ENCODE measurements at places on chromosomes 5 and 9.

DNA sequence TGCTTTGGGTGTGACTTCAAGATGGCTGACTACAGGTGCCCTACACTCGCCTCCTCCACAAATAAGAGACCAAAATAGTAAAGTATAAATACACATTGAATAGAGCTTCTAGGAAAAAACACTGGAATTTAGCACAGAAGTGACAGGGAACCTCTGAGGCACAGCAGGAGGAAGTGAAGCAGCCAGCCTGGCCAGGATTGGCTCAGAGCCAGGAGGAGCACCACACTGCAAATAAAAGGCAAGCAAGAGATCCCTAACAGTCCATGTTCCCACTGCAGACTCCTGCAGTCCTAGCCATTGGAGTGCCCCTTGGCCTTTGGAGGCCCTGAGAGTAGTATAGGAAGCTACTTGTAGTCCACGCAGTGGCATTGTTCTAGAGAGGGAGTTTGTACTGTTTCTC lies 186.7 kb upstream of the TLX3 start:
- DNase-seq, result no peak

DNA sequence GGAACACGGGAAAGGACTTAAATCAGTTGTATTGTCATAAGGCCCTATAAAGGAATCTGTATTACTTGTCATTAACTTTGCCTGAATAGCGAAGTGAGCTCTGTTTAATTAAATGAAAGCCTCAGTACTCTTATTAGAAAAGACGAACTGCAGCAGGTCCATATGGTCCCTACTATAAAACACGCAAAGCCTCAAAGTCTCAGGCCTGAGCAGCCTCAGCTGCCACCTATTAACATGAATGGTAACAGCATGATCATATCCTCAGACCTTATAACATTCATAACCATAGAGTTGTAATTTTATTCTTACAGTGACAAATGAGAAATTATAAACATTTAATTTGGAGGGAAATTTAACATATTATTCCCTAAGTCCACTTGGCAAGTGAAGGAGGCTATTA lies 1113.7 kb upstream of the WWC1 start:
- DNase-seq, result no peak

GRCh38 chr5:59036274-59036961 lies 453.5 kb downstream of the RAB3C start:
- DNase-seq, result no peak

- no peak for DNase-seq
Measured at GRCh38 chr9:4059437-4059836, 240.4 kb downstream of the GLIS3 start.

- DNase-seq, result peak; percentile 85
Measured at GRCh38 chr9:108885643-108886348, 23.7 kb downstream of the ACTL7A start.

DNA sequence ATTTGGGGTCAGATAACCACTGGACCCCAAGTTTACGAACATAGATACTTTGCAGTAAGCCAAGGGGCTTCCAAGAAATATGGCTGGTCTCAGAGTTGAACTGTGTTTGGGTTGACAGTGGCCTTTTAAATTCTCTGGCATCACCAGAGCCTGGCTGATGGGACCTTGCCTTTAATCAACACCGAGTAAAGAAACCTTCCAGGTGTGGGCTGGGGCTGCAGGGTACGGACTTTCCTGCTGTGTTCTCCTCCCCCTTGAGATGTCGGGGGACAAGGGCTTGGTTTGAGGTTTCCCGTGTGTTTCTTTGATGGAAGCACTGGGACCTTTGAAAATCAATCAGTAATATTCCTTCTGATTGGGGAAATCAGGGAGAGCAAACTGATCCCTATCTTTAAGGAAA lies 140.1 kb downstream of the MTX3 start:
- no peak for DNase-seq

GRCh38 chr9:94139672-94140417 lies 55.6 kb downstream of the PTPDC1 start:
- DNase-seq, result no peak

DNA sequence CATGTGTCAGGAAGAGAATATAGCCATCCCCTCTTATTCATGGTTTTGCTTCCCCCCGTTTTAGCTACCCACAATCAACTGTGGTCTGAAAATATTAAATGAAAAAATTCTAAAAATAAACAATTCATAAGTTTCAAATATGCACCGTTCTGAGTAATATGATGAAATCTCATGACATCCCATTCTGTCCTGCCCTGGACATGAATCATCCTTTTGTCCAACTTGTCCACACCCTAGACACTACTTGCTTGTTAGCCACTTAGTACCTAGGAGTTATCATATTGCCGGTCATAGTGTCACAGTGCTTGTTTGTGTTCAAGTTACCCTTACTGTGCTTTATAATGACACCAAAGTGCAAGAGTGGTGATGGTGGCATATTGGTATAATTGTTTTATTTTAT lies 113.5 kb downstream of the CAAP1 start:
- DNase-seq, result peak; percentile 2

- DNase-seq, result no peak
Measured at GRCh38 chr5:126847826-126848251, 70.9 kb downstream of the LMNB1 start.

- no peak for DNase-seq
Measured at GRCh38 chr5:104080646-104081175, 518.1 kb upstream of the NUDT12 start.

- DNase-seq, result no peak
Measured at GRCh38 chr9:81592887-81593266, 96.5 kb downstream of the TLE1 start.

GRCh38 chr9:136587145-136587943 lies 41.5 kb upstream of the NOTCH1 start:
- no peak for DNase-seq

- no peak for DNase-seq
Measured at GRCh38 chr9:75713335-75713734, 177.1 kb upstream of the PCSK5 start.

- no peak for DNase-seq
Measured at GRCh38 chr9:76032038-76032796, 141.7 kb downstream of the PCSK5 start.

DNA sequence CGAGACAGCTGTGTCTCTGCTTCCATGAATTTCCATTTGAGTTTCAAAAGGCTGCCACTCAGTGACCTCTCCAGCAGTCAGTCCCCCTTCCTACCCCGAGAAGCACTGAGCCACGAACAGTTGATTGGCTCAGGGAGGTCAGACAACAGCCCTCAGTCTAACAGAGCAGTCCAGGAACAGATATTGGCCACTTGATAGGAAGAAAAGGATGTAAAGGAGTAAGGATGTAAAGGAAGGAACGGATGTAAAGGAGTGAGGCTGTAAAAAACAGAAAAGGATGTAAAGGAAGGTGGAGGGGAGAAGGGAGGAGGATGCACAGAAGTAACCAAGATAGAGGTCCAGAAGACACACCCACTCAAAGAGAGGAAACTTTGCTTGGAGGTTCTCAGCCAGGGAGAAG lies 3.2 kb upstream of the NR4A3 start:
- no peak for DNase-seq

- DNase-seq, result no peak
Measured at GRCh38 chr9:95809686-95810085, 65.8 kb upstream of the ERCC6L2 start.

- DNase-seq, result peak; percentile 80
Measured at GRCh38 chr5:56950626-56951125, 1.2 kb downstream of the MIER3 start.

DNA sequence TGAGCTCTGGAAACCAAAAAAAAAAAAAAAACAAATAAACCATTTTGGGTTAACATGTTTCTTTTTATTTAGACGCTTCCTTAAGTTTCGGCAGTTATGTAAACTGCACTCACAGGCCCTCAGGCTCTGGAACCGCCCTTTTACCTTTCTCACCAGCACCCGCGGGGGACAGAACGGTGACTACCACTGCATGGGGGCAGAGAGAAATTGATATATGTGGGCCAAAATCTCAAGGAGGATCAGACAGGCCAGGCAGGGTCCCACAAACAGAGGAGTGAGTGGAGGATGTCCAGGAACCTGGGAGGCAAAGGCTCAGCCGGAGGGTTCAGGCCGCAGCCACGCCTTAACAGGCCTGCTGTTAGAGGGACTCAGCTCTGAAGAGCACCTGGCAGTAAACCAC lies 54.4 kb downstream of the IRX2 start:
- DNase-seq, result no peak

GRCh38 chr5:36723912-36724311 lies 117.5 kb downstream of the SLC1A3 start:
- no peak for DNase-seq

DNA sequence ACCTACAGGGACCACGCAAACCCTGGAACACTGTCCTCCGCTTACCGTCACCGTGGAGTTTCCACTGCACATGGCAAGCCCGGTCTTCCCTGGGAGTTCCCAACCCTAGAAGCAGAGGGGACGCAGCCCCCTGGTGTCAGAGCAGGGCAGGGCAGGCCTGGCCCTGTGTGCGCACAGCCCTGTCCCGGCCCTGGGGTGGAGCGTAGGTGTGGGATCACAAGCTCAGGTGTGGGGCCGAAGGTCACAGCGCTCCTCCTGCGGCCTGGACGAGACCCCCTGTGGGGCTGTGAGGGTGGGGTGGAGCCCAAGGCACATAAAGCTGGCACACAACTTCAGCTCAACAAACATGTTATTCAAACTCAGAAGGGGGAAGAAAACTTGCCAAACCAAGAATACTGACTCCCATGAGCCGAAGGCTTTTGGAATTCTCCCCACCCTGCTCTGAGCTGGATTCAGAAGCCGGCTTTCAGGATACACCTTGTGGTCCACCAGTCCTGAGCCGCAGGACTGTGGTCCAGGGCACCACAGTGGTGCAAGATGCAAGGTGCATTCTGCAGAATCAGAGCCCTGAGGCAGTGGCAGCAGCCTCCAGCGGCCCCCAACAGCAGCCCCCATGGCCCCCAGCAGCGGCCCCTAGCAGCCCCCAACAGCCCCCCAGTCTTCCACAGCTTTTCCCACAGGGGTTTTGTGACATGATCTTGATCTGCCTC lies 11.8 kb upstream of the EXOC3 start:
- DNase-seq, result peak; percentile 31

DNA sequence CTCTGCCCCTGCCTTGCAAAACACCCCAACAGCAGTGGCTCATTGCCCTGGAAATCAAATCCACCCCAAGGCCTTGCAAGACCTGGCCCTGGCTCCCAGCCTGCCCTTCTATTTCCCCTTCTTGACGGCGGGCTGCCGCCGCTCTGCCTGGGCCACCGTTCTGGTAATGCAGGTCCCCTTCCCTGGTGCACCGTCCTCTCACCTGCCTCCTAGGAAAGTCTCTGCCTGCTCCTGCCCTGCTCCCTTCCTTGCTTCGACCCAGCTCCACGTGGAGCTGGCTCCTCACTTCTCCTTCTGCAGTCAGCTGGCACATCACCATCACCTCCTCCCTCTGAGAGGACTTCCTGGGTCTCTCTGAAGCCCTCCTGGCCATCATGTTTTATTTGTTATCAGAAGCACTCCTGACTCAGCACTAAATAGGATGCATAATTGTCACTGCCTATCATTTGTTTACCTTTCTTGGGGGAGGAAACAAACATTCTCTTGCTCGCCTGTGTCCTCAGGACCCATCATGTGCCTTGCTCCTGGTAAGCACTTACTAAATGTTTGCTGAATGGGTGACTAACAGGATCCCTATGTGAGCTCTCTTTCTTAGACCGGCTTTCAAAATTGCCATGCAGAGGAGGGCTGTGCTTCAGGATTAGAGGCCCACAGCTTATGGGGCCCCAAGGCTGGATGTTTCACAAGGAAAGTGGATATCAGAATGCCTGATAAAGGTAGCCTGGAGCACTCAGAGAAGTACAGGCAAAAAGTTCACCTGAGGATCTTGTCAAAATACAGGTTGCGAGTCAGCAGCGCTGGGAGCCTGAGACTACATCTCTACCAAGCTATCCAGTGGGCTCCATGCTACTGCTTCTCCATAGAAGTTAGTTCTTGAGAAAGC lies 19.6 kb upstream of the C5orf47 start:
- DNase-seq, result peak; percentile 25

GRCh38 chr5:40346901-40347300 lies 332.8 kb upstream of the PTGER4 start:
- no peak for DNase-seq

- DNase-seq, result peak; percentile 4
Measured at GRCh38 chr5:141186897-141187512, at the start of gene PCDHB9. Gene PCDHB9 (plus strand): TSS chr5:141187161. CDS start chr5:141187319, 158 bp downstream.

DNA sequence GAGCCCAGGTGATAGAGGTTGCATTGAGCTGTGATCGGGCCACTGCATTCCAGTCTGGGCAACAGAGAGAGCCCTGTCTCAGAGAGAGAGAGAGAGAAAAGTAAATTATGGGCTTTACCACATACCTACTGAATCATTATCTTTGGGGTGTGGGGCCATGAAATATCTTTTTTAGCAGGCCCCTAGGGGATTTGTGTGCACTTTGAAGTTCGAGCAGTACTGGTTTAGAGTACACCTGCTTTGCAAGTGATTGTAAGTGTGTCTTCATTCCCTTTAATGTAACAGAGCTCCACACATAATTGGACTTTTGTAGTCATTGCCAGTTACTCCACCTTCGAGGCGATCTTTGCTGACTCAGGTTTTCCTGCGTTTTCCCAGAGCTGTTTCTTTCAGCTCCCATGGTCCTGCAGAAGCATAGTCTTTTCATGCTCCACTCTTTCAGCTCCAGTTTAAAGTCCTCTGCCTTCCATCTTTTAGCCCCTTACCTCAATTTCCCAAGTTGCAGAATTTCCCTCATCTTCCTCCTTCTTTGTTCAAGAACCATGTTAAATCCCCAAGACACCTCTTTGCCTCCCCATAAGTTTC lies 24.0 kb upstream of the FRMPD1 start:
- DNase-seq, result no peak

DNA sequence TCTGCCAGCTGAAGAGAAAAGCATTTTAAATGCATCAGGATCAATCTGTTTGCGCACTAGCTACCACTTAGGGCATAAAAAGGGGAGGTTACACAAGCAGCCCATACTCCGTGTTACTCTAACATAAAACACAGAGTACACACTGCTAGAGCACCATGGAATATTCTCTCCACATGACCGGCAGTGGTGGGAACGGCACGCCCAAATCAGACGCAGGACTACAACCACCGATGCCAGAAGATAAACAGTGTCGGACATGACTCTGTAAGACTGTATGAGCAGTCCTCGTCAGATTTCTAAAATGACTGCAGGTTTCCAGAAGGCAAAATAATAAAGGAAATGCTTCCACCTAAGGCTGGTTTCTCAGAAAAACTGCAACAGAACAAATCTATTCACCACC lies 40.0 kb downstream of the CDK5RAP2 start:
- DNase-seq, result no peak

GRCh38 chr9:123933440-123934212 lies 3.7 kb upstream of the DENND1A start:
- no peak for DNase-seq

GRCh38 chr5:165627548-165628170 lies 2122.2 kb downstream of the MAT2B start:
- no peak for DNase-seq
